Naive B cell (primary cell): ENCODE measurements at places on chromosomes 2 and 18. TPM values are rescaled to one million over a fixed set of nuclear protein-coding genes. Genes with fewer than 3 reads are reported as not detected.

DNA sequence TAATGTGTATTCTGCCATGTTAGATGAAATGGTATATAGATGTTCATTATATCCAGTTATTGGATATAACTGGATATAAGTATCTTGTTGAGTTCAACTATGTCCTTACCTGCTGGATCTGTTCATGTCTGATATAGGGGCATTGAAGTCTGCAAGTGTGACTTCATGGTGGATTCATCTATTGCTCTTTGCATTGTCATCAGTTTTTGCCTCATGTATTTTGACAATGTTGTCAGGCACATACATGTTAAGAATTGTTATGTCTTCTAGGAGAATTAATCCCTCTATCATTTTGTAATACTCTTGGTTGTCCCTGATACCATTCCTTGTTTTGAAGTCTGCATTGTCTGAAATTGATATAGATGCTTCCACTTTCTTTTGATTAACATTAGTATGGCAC, 15.4 kb downstream of the ZNF24 start:
- DNase-seq: no peak

DNA sequence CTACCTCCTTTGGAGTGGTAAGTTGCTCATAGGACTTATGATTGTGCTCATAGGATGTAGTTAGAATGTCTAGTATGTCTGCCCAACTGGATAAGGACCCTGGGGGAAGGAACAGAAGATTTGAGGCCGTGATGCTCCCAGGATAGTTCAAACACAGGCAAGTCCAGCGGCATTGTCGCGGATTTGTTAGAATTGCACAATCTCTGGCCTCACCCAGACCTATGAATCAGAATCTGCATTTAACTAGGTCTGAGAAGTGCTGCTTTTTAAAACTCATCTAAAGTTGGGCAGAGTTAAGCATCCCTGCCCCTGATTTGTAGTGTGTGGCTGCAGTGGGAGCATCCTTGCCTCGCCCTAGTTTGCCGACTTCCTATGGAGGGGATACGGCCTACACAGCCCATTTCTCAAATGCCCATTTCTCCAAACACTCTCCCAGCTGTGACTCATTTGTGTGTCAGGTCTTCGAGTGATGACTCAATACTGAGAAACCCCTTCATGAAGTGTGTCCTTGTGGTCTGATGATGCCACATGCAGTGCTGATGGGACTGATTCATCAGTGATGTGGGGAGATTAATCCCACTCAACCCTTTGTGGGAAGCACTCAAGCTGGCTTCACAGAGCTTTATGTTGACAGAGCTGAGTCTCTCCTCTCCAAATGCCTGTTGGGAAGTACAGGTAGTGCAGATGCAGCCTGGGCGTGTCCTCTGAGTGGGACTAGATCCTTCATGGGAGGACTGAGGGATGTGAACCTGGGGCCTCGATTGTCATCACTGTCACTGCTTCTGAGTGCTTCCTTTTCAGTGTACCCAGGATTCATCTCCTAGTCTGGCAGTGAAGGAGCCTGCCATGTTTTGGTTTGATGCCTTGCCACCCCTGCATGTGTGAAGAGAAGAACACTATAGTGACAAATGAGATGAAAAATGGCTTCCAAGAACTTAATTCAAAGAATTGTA, 18.7 kb downstream of the SMIM21 start:
- no peak for DNase-seq

DNA sequence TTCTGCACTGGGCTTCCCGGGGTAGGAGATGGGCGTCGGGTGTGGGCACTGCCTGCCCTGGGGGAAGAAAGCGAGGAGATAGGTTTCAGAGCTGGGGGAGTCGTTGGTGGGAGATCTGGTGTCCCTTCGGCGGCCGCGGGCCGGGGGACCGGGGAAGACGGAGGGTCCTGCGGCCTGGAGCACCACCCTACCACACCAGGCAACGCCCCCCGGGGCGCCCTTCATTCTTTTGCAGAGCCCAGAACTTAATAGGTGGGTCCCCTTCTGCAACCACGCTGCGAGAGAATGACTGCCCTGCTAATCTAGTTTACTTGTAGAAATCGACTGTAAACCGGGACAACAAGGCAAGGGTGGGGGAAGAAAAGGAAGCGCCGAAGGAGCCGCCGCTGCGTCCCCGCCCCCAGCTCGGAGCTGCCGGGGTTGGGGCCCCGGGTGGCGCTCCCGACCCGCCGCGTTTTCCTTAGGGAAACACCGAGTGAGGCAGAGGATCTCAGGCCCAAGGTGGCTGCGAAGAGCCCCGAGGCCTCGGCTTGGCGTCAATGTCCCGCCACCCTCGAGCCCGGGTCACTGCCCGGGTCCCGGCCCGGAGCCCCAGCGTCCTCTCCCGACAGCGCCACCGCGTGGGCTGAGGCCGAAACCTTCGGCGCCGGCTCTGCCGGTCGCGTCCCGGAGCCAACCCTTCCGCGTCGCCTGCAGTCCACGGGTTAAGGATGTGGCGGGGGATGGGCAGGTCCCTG, 5.4 kb upstream of the SATB2 start:
- no peak for DNase-seq

- no peak for DNase-seq
These were observed 125.2 kb upstream of the PIK3C3 start for GRCh38 chr18:41829647-41830516.

GRCh38 chr2:13522917-13523821, 806.4 kb downstream of the TRIB2 start:
- DNase-seq: no peak

DNA sequence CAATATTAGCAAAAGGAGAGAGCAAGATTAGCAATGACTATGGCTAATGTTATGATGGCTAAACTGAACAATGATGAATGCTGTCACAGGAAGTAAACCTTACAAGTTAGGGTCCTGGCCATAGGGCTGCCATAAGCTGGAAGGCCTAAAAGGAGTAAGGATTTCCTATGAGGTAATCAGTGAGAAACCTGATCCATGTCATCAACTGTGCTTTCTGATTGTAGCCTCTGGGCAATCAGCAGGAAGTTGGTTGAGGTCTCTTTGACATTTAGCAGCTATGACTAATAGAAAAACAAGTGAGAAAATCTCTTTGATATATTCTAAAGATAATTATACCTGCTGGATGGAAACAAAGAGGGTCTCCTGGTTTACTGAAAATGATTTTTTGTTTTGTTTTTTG, 193.0 kb downstream of the RAB3GAP1 start:
- DNase-seq: no peak

- DNase-seq: no peak
These were observed 84.4 kb upstream of the DYNAP start for GRCh38 chr18:54506516-54507261.

- DNase-seq: no peak
These were observed 20.1 kb downstream of the SFT2D3 start for GRCh38 chr2:127721311-127721977.

DNA sequence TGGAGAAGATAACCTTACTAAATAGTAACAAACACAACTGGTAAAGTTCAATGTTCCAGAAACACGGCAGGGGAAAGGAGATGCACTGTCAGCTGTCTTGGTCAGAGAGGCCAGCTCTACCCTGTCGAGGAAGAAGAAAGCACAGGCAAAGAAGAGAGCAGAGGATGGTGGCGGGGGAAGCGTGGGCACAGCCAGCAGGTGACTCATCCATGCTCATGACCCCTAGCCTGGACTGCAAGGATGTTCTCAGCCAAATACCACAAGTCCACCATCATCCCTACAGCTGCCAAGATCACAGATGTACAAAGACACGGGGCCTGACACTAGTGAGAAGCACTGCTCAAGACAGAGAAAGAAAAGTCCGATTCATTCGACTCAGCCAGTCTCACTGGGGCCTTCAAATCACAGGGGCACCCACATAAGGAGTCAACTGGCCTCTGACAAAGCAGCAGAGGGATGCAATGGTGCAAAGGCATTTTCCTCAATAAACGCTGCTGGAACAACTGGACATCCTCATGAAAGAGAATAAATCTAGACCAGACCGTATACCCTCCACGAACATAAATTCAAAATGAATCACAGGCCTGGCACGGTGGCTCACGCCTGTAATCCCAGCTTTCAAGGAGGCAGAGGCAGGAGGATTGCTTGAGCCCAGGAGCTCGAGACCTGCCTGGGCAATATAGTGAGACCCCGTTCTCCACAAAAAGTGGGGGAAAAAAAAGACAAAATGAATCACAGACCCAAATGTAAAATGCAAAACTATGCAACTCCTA, 5.6 kb downstream of the DTYMK start:
- no peak for DNase-seq

DNA sequence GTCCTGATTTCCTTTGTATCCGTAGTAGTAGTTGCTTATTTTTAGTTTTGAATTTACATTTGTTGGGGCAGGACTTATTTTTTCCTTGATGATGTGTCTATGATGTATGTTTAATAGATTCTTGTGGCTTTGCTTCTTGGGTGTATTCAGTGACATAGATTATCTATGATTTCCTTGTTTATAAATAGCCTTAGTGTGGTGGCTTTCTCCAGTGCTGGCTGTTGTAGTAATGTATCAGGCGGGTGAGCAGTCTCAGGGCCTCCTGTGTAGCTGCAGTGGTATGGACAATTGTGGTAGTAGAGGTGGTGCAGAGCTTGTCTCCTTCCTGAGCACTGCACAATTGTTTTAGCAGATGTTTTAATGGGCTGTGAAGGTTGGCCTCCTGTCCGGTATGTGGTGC, 60.5 kb downstream of the SMCHD1 start:
- DNase-seq: no peak

- no peak for DNase-seq
These were observed 92.7 kb downstream of the USP40 start for GRCh38 chr2:233473878-233474277.

DNA sequence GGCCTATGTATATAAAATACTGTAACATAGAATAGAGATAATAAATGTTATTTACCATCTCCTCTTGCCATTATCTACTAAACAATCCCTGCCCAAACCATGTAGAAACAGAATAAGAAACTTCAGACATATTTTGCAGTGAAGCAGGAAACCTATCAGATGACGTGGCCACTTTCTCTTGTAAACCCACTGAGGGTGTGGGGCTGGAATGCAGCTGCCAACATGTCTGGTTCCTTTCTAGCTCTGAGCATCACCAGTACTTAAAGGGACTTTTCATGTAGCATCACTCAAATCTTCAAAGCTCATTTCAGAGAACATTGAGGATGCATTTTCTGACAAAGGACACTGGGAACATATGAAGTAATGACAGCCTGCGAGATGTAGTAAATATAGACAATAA, 251.8 kb downstream of the LPIN1 start:
- DNase-seq: no peak

DNA sequence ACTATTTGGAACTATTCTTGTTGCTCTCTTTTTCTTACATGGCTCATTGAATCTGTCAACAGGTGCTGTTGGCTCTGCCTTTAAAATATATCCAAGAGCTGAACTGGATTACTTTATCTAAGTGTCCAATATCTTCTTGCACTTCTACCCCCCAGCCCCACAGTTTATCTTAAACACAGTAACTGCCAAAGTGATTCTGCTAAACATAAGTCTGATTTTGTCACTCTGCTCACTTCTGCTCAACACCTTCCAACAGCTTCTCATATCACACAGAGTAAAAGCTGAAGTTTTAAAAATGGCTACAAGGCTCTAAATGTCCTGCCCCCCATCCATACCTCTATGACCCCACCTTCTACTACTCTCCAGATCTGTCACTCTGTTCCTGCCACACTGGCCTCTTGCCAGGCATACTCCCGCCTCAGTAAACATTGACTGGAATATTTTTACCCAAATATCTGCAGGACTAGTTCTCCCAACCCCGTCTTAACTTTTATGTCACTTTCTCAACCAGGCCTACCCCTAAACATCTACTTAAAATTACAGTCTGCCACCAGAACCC, 130.7 kb downstream of the CCDC148 start:
- no peak for DNase-seq

DNA sequence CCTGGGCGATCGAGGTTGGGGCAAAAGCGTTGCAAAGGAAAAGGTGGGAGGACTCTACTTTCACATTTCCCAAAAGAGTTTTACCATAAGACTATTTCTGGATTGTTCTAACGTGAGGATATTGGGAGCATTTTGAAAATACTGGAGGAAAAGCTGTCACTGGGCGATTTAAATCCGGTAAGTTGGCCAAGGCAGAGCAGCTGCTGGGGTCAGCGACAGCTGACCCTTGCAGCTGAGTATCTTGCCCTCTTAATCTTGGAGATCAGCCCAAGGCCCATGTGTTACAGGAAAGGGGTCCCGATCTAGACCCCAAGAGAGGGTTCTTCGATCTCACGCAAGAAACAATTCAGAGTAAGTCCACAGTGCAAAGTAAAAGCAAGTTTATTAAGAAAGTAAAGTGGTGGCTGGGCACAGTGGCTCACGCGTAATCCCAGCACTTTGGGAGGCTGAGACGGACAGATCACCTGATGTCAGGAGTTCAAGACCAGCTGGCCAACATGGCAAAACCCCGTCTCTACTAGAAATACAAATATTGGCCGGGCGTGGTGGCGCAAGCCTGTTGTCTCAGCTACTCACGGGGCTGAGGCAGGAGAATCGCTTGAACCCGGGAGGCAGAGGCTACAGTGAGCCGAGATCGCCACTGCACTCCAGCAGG, 964 bp upstream of the ST3GAL5 start:
- DNase-seq: no peak

- DNase-seq: no peak
These were observed 387.3 kb downstream of the GALNT13 start for GRCh38 chr2:154259030-154259429.

- DNase-seq: no peak
These were observed 24.1 kb downstream of the SMARCAL1 start for GRCh38 chr2:216436383-216436782.

GRCh38 chr2:38602136-38602731, 494 bp downstream of the HNRNPLL start:
- peak; percentile 33 for DNase-seq

DNA sequence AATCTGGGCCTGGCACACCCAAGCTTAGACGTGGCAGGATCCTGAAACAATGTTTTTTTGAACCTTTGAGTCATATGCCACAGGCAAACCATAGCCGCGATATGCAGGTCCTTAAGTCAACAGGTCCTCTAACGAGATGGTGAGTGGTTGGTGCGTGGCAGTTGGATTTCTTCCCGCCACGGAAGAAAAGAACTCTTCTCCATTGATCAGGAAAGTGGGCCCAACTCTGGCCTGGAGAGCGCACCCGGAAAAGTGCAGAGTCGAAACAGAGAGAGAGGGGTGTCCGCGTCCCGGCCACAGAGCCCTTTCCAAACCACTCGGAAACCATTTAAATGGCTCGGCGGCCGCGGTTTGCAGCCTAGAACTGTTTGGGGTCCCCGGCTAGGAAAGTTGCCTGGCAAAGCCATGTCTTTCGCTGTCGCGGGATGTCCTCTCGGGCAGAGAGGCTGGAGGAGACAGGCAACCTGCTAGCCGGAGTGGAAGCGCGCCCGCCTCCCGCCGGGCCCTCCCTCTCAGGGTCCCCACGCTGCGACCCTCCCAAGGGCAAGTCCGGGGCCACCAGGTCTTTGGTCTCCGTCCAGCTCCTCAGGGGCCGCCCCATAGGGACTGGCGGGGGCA, 777 bp downstream of the GALNT3 start:
- peak; percentile 12 for DNase-seq

GRCh38 chr2:203379156-203379555, 51.0 kb downstream of the ABI2 start:
- DNase-seq: no peak

The LRATD1 gene
- not detected for polyA plus RNA-seq

The NPPC gene
- polyA plus RNA-seq: not detected

The SERPINB10 gene
- polyA plus RNA-seq: not detected

The TCF7L1 gene
- polyA plus RNA-seq: not detected

The LRRFIP1 gene
- polyA plus RNA-seq: 68.3 TPM

The COPS7B gene
- polyA plus RNA-seq: 26.0 TPM

The CYTIP gene
- polyA plus RNA-seq: 127 TPM

The CDK5R2 gene
- not detected for polyA plus RNA-seq

The FAM228A gene
- not detected for polyA plus RNA-seq

The ZSWIM2 gene
- polyA plus RNA-seq: not detected

The MAP3K19 gene
- not detected for polyA plus RNA-seq

The C1QL2 gene
- polyA plus RNA-seq: not detected
